GM23248 (cell line): ENCODE measurements at places on chromosomes 3 and 15. TPM values are rescaled to one million over a fixed set of nuclear protein-coding genes. Genes with fewer than 3 reads are reported as not detected.

Gene SUCNR1
- under 0.01 TPM in 1 of 2 replicates, not detected in the other for total RNA-seq

Gene TP63
- not detected in 2 replicates for total RNA-seq

Gene CFAP92
- total RNA-seq: not detected in 2 replicates

Gene IGF2BP2
- total RNA-seq: 60.6 and 86.0 TPM in 2 replicates

Gene SLC12A6
- total RNA-seq: 19.2 TPM in 2 replicates

Gene SPSB4
- total RNA-seq: not detected in 2 replicates

Gene TNFAIP8L3
- 2.8 and 6.8 TPM in 2 replicates for total RNA-seq

GRCh38 chr3:15152184-15152583 lies 53.2 kb upstream of the RBSN start:
- no peak for DNase-seq

DNA sequence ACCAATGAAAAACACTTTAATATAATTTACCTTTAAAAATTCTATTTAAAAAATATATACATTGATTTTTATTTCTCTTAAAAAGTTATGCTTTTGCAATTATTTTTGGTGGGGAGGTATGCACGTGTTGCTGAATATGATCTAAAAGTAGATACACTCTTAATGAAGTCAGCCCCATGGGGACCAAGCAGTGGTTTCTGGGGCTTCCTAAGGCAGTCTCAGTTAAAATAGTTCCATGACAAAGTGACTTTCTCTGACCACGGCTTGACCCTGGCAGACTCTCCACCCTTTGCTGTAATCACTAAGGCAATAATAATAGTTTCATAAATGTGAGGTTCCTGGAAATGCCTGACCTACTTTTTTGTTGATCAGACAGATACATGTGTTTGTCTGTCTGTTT lies 50.4 kb downstream of the CCR4 start:
- no peak for DNase-seq

DNA sequence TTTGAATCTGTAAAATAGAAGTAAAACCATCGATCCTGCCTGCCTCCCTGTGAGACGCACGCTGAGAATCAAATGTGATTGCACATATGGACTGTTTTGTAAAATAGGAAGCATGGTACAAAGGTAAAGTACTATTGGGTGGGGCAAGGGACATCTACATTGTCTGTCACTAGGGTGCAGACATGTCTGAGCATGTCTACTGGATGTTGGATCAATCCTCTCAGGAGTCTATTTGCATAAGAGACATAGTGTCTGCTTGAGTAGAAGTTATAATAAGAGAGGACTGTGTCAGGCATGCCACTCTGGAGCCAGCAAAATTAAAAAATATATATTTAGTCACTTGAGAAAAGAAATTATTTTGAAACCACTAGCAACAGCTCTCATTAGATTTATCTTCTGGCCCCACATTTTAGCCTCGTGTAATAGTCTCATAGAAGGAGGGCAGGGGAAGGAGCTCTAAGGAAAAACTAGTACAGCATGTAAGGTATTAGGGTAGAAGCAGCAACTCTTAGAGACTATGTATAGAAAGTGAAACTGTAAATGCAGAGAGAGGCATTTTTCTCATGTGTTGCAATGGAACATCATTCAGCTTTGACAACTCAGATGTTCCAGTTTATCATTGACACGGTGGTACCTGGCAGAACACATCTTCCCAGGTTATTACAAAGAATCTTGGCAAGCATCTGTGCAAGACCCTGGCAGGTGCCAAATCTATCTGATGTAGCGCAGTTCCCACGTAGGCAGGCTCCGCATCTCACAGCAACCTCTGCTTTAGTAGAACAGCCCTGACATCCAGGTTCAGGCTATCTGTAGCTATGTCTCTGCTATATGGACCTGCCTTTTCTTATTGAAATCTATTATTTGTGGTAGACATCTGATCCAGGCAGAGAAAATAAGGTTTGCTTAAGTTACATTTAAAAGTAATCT lies 85.2 kb upstream of the CHL1 start:
- DNase-seq: no peak

DNA sequence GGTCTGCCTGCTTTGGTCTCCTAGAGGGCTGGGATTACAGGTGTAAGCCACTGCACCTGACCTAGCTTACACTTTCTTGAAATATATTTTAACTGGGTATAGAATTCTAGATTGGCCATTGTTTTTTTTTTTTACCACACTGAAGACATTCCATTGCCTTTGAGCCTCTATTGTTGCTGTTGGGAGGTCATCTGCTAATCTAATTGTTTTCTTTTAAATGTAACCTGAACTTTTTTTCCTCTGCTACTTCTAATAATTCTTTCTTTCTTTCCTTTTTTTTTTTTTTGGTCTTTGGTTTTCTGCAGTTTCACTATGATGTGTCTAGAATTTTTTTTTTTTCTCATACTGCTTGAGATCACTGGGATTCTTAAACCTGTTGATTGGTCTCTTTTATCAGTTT lies 28.1 kb downstream of the ERICH6 start:
- no peak for DNase-seq

DNA sequence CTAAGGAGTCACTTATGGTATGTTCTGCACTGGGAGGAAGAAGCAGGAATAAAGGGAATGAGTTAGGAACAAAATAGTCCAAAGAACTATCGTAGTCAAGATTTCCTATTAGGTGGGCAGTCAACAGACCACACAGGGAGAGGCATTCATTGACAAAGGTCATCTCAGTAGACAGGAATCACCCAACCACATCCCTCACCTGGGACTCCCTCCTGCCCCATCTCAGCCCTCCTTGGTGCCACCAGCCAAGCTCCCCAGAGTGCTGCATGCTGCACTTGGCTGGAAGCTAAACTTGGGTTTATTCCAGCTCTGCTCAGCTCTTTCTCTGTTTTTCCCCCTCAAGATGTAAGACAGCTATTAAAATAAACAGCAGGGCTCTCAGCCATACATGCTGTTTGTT lies 72.3 kb upstream of the CTNNB1 start:
- DNase-seq: no peak

DNA sequence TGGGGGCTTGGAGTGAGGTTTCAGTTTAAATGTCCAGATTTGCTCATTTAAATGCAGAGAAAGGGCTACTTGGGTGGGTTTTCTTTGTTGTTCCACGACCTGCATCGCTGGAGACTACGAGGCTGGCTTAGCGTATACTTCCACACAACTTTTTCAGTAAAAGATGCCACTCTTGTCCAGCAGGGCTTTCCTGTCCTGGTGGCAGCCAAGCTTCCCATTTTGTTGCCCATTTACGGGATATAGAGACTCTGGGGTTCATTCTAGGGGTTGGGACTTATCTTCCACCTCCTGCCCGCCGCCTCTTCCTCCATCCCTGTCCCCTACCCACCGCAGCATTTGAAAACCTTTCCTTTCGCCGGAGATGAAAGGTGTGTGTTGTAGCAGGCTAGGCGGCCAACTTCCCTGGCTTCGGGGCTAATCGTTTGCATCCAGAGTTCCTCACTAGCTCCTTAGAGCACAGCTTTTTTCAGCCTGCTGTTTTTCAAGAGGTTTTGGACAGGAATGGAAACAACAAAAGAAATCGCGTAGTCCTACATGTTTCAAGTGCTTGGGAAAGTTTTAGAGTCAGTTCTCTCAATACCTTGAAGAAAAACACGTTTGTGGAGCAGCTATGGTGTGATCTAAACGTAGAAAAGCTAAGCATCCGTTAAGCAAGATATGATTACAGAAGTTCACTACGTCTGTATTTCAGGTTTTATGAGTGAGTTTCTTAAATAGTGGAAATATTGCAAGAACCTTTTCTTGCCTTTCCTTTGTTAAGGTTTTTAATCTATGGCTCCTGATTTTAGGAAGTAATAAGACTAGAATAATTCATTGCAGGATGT lies 843 bp downstream of the CHRNA5 start:
- peak; percentile 40 for DNase-seq

DNA sequence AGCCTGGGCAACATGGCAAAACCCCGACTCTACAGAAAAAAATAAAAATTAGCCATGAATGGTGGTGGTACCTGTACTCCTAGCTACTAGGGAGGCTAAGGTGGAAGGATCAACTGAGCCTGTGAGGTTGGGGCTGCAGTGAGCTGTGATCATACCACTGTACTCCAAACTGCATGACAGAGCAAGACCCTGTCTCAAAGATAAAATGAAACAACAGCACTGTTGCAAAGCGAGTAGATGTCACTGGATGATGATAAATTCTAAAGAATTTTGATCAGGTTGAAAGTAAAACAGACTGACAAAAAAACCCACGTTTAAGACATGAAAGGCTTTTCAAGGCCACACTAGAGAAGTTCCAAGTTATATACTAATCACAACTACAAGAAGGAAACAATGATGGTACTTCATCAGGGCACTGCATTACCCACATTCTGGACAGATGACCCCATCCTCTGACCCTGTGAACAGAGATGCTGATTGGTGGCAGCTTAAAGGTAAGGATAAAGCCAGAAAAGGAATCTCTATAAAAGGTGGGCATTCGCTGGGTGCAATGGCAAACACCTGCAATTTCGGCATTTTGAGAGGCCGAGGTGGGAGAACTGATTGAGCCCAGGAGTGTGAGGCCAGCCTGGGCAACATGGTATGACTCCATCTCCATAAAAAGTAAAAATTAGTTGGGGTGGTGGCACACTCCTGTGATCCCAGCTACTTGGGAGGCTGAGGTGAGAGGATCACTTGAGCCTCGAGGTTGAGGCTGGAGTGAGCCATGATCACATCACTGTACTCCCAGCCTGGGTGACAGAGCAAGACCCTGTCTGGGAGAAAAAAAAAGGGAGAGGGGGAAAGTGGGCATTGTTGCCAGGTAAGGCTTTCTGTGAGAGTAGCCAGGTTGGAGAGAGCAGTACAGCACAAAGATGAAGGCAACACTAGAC lies 59.2 kb downstream of the TBL1XR1 start:
- no peak for DNase-seq
